Vagina (tissue), 2 donors: ENCODE measurements at places on chromosomes 6 and 20. TPM values are rescaled to one million over a fixed set of nuclear protein-coding genes. Genes with fewer than 3 reads are reported as not detected.

The SLA2 gene
- total RNA-seq, result 3.7 TPM

The CAPN11 gene
- 2.0 TPM for total RNA-seq

The NMBR gene
- not detected for total RNA-seq

The BPIFA1 gene
- total RNA-seq, result not detected

The SMLR1 gene
- not detected for total RNA-seq

The NOX3 gene
- not detected for total RNA-seq

The PRND gene
- total RNA-seq, result not detected

The ANKRD66 gene
- total RNA-seq, result not detected

The NFKBIE gene
- 17.2 TPM for total RNA-seq

The BMP6 gene
- total RNA-seq, result 3.2 TPM

The KHDC1 gene
- 0.98 TPM for total RNA-seq

The RPL10A gene
- 2,013 TPM for total RNA-seq

The VAPB gene
- 21.6 TPM for total RNA-seq

The RAET1L gene
- 8.3 TPM for total RNA-seq

The OPRM1 gene
- 0.98 TPM for total RNA-seq

The MLN gene
- total RNA-seq, result not detected

The GCNT2 gene
- total RNA-seq, result 17.2 TPM

The MYB gene
- 2.5 TPM for total RNA-seq

The HCK gene
- total RNA-seq, result 10.1 TPM

The ADTRP gene
- total RNA-seq, result not detected

The HSPA12B gene
- total RNA-seq, result 21.6 TPM

The XKR7 gene
- not detected for total RNA-seq

The AHI1 gene
- total RNA-seq, result 28.7 TPM

The LEMD2 gene
- 55.5 TPM for total RNA-seq

The BPI gene
- total RNA-seq, result not detected

The PGC gene
- 3.4 TPM for total RNA-seq

The CD24 gene
- total RNA-seq, result 86.9 TPM

The BMP5 gene
- not detected for total RNA-seq

The SLC17A3 gene
- total RNA-seq, result not detected

The PRL gene
- total RNA-seq, result not detected

The ALDH8A1 gene
- not detected for total RNA-seq

The ZNF334 gene
- 5.4 TPM for total RNA-seq

The CTAGE9 gene
- total RNA-seq, result not detected

The HBS1L gene
- 41.7 TPM for total RNA-seq

The IP6K3 gene
- 1.5 TPM for total RNA-seq

The SSTR4 gene
- not detected for total RNA-seq

The ANKRD6 gene
- 13.3 TPM for total RNA-seq

The KPNA5 gene
- total RNA-seq, result 7.9 TPM

The PROKR2 gene
- total RNA-seq, result not detected

The TSBP1 gene
- not detected for total RNA-seq

The CASS4 gene
- 0.74 TPM for total RNA-seq

The DNAH8 gene
- total RNA-seq, result not detected

The ADGB gene
- not detected for total RNA-seq

The ZNF341 gene
- 4.2 TPM for total RNA-seq

The JAG1 gene
- 185 TPM for total RNA-seq

The HAO1 gene
- not detected for total RNA-seq

The HLA-DOB gene
- 2.7 TPM for total RNA-seq

The PSMB8 gene
- 31.9 TPM for total RNA-seq

The SPINT3 gene
- total RNA-seq, result not detected

The CST4 gene
- not detected for total RNA-seq

The NFATC2 gene
- total RNA-seq, result 7.4 TPM

The WFDC10B gene
- not detected for total RNA-seq

The TASP1 gene
- 12.5 TPM for total RNA-seq

The R3HDML gene
- not detected for total RNA-seq

The GSTA3 gene
- not detected for total RNA-seq

The ZNF343 gene
- total RNA-seq, result 11.0 TPM

The FERMT1 gene
- total RNA-seq, result 9.8 TPM

The TDP2 gene
- 28.7 TPM for total RNA-seq

The BMP2 gene
- total RNA-seq, result 8.6 TPM
